ENCODE measurements at places on chromosomes 3 and 15. TPM values are rescaled to one million over a fixed set of nuclear protein-coding genes. Genes with fewer than 3 reads are reported as not detected.

DNA sequence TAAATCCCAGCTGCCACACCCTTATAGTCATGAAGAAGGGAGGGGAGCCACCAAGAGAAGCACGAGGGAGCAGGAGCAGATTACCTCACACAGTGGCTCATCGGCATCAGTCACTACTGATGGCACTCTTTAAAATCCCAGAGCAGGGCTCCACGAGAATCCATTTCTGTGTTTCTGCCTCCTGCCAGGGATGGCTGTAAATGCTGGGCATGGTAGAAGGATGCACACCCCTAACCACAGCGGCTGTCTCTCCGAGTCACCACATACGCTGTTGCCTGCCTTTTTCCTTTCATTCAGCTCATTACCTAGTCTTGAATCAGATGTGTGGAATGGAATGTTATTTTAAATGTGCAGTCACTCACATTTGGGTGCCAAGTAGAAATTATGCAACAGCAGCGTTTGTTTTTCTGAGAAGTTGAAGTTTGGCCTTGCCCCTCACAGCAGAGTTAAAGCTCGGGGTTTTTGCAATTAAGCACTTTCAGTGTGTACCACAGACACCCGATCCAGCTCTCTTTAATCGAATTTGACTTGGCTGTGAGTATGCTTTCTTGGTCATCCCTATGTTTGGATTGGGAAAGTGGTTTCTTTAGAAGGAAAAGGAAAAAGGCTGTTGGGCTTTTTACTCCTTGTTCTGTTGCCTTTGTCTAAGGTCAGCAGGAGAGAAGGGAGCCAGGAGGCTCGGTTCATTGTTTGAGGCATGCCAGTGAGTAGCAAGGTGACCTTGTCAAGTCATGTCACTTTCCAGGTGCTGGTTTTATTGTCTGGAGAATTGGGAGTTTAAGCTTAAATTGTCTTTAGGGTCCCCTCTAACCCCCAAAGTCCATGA is 284.2 kb upstream of the TPM1 start:
- DNase-seq: no peak

DNA sequence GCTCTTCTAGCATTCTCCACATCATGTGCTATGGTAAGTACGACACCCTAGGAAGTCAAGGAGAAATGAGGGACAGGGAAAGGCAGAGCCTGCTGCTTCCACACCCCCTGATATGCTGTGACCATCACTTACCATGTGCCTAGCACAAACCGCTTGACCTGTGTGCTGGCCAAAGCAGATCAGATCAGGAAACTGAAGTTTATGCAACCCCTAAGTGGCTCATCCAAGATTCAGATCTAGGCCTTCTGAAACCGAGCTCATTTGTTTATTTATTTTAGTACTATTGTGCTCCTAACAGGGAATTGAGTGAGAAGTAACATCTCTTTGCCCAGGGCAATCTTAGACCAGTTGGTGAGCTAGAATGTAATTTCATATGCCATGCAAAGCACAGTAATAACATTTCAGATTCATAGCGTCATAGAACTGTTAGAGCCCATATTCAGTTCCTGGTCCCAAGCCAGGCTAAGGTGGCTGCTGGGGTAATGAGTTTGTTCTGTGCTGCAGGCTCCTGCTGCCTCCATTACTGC is at the start of gene RTP2:
RTP2 (minus strand) TSS at position 51 of the 527 bp plus-strand sequence. CDS start 429 bp downstream, outside the sequence.
- DNase-seq: no peak

DNA sequence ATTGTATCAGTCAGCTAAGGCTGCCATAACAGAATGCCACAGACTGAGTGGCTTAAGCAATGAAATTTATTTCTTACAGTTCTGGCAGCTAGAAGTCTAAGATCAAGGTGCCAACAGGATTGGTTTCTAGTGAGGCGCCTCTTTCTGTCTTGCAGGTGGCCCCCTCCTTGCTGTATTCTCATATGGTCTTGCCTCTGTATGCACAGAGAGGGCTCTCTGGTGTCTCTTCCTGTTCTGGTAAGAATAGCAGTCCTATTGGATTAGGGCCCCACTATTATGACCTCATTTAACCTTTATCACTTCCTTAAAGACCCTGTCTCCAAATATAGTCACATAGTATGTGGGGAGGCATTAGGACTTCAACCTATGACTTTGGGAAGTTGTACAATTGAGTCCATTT is 253.9 kb downstream of the EDEM1 start:
- no peak for DNase-seq

DNA sequence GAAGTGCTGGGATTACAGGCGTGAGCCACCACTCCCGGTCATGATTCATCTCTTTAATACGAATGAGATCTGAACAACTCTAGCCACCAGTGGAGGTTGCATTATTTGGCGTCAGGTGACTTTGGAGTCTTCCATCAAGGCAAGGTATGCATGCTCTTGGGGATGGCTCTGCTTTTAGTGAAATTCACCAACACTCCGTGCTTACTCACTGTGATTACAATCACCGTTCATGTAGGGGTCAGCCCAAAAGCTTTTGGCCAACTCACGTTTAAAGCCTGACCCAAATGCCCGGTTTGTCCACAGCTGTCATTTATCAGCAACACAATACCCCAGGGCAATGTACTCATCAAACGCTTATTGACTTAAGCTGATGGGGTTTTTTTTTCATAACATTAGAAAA is 155.4 kb downstream of the PDZRN3 start:
- DNase-seq: no peak

DNA sequence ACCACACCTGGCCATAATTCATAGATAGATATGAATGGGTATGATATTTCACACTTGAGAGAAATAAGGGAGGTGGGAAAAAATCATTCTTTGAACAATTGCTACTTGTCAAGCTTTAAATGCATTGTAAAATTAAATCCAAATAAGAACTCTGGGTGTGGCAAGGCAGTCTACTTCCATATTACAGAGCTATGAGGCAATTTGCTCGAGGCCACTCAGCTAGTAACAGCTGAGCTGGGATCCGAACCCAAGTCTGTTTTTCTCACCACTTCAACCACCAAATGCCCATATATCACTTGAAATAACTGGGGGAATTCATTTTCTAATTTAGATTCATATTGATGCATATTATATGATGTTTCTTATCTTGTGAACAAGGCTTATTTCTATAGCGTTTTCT is 482.2 kb upstream of the ADAMTS9 start:
- DNase-seq: no peak

- no peak for DNase-seq
These were observed 63.8 kb upstream of the XCR1 start for GRCh38 chr3:46091046-46091445.

- no peak for DNase-seq
These were observed 136.2 kb upstream of the PFN2 start for GRCh38 chr3:150106740-150107428.

GRCh38 chr3:69948246-69948862 is 51.2 kb upstream of the SAMMSON start:
- DNase-seq: no peak

DNA sequence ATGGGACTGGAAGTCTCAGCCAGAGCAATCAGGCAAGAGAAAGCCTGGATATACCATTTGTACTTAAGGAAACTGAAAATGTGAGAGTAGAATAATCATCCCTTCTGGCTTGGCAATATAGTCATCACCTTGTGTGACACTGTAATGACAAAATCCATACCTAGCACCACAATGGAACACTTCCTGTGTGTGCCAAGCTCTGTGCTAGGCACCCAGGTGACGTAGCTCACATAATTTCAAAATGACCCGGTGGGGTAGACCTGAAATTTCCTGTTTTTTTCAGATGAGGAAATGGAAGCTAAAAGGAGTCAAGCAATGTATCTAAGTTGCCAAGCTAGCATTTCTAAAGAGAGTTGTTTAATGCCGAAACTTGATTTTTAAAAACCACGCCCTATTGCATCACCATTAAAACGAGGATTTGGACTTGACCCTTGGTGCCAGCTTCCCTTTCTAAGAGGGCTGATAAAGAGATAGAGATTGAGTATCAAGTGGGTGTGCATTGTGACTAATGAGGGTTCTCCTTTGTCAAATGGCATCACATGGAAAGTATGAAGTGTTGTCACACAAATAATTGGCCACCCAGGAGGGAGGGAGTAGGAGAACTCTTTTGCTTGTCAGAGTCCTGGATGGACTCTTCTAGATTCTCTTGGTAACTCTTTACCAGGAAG is 141.3 kb upstream of the PDZRN3 start:
- DNase-seq: no peak

DNA sequence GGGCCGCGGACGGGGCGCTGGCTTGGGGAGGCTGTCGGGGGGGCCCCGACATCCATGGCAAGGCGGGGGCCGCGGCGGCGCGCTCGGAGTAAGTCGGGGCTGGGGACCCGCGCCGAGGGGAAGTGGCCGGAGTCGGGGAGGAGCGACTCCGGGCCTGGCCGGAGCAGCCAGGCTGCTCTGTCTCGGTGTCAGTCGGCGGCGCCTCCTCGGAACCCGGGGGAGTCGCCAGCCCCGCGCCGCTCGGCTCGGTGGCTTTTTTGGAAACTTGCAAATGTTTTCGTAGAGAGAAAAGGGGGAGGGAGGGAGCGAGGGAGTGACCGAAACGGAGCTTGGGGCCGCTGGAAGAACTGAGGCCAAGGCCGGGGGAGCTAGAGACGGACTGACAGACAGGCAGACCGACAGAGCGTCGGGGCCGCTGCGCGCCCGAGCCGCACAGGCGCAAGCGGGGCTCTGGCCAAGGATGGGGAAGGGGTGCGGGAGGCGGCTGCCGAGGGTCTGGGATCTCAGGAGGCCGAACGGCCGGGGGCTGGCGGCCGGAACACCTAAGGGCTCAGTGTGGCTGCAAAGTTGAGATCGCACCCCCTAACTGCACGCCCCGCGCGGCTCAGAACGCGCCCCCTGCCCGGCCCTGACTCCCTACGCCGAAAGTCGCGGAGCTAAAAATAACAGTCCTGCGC is 5.0 kb downstream of the PTH1R start:
- no peak for DNase-seq

Gene CLDN11
- 2.2 TPM for polyA plus RNA-seq

Gene MORC1
- not detected for polyA plus RNA-seq

Gene MKRN3
- polyA plus RNA-seq: 0.11 TPM

Gene RTP1
- not detected for polyA plus RNA-seq
